CD4-positive, alpha-beta T cell treated with Interleukin-1 beta for 1 hour (primary cell): ENCODE measurements at places on chromosomes 11 and 22.

- DNase-seq: peak; percentile 44
These were observed 22.1 kb upstream of the IGLL5 start for GRCh38 chr22:22865311-22866072.

DNA sequence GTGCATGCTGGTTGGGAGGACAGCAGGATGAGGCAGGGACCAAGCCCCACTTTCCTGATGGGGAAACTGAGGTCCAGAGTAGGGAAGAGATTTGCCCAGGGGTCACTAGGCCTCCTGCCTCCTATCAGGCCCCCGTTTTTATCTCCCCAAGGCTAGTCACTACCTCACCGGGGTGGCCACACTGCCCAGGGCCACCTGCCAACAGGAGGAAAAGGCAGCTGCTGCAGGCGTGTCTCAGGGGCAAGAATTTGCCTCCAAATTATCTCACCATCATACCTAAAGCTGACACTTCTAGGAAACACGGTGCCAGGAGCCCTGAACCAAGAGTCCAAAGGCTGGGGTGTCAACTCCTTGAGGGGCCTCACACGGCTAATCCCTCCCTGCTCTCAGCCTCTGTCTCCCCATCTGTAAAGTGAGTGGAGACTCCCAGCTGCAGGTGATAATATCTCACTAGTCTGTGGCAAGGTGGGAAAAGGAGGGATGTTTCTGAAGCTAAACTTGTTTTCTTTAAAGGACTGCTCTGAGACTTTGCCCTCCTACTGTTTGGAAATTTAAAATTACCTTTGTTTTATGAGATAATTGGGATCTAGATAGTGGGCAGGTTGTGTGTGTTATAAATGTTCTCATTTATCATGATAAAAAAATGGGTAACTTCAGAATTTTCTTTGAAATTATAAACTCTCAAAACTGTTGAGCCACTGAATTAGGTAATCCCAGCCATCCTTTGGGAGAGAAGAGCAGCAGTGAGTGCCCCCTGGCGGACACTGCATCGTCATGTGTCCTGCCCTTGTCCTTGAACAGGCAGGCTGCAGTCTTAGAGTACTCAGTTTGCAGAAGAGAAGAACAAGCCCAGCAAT is 60.0 kb downstream of the MYO7A start:
- peak; percentile 61 for DNase-seq

DNA sequence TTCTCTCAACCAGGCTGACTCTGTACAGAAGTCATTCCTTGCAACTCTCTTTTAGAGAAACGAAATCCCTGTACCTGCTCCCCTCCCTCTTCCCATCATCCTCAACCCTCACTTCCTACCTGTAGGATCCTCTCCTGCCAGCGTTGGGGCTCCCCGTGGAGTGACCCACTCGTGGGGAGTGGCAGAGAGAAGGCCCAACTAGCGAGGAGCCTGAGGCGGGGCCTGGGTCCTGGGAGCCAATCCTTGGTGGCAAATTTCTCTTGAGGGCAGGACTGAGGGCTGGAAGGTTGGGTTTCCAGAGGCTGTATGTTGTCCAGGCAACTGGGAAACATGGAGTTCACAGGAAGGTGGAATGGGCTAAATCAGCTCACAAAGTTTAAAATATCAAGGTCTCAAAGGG is 10.4 kb downstream of the NHERF4 start:
- DNase-seq: no peak

DNA sequence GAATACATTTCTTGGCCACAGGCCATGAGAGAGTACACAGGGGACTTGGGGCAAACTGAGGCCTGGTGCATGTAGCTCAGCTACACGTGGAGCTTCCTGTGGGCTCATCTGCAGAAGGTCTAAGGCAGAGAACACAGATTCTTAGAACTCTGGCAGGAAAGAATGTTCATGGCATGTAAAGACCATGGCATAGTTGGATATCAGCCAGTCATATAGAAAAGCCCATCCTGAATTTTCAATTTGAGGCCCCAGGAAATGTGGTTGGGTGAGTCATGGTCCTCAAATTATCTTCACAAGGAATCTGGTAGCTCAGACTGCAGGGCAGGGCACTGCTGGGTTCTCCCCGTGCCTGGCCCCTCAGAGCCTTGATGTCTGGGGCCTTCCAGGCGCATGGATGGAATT is 13.7 kb upstream of the ST3GAL4 start:
- DNase-seq: no peak

DNA sequence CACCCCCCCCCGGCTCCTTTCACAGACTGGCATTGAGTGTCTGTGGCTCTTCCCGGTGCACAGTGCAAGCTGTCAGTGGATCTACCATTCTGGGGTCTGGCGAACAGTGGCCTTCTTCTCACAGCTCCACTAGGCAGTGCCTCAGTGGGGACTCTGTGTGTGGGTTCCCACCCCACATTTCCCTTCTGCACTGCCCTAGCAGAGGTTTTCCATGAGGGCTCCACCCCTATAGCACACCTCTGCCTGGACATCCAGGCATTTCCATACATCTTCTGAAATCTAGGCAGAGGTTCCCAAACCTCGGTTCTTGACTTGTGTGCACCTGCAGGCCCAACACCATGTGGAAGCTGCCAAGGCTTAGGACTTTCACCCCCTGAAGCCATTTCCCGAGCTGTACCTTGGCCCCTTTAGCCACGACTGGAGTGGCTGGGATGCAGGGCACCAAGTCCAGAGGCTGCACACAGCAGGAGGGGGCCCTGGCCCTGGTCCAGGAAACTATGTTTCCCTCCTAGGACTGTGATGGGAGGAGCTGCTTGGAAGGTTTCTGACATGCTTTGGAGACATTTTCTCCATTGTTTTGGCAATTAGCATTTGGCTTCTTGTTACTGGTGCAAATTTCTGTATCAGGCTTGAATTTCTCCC is 26.0 kb downstream of the BCL2L13 start:
- DNase-seq: no peak

DNA sequence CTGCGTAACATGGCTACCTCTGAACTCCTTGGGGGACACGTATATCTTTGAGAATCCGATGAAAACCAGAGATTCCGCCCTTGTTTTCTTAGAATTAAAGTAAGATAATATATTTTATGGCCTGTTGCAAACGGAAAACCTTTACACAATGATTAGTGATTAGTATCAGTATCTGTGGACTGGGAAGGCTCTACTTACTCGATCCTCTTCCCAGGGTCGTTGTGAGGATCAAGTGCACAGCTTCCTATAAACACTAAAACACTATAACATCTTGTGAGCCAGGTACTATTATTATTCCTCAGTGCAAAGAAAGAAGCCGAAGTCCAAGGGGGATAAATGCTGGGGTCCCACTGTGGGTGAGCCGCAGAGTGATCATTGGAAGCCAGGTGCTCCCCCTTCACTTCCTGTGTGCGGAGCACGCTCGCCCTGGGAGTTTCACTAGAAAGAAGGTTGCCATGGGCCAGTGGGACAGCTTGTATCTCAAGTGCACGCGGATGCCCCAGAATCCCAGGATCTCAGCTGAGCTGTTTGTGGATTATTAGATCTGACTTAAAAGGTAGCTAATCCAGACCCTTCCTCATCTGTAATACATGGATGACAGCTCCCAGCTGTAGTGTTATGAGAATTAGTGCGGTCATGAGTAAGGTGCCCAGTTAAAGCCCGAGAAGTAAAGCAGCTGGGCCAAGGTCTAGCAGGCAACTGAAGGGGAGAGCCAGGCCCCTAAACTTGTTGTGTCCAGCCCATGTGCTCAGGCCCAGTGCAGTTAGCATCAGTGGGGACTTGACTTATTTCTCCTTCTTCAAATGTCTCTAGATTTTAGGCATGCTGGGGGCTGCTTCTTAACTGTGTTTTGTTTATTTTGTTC is 839 bp downstream of the CBY1 start:
- DNase-seq: peak; percentile 11

DNA sequence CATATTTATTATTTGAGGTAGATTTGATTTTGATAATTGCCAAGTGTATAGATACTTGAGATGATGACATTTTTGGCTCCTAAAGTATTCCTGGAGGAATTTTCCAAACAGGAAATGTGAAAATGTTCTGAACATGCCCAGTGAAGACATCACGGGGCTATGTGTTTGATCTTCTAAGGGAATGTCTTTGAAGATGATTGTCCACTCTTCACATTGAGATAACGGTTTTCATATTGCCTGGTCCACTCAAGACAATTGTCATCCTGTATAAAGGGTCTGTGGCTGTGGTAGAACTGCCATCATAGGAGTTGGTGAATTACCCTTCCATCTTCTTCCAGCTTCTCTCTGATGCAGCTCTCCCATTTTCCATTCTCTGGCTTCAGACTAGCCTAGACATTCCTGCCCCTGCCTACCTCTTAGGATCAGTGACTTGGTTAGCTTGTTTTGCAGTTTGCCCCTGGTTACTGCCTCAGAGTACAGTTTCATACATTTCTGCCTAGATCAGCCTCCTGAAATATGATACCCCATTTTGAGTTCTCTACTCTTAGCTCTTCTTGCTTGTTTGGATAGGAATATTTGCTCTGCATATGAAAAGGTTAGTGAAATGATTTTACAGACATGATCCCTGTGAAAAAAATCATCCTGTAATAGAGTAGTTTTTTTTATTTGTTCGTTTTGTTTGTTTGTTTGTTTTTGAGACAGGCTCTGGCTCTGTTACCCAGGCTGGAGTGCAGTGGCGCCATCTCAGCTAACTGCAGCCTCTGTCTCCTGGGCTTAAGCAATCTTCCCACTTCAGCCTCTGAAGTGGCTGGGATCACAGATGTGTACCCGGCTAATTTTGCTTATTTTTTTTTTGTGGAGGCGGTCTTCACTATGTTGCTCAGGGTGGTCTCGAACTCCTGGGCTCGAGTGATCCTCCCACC is 111.4 kb upstream of the SORL1-AS1 start:
- DNase-seq: no peak

DNA sequence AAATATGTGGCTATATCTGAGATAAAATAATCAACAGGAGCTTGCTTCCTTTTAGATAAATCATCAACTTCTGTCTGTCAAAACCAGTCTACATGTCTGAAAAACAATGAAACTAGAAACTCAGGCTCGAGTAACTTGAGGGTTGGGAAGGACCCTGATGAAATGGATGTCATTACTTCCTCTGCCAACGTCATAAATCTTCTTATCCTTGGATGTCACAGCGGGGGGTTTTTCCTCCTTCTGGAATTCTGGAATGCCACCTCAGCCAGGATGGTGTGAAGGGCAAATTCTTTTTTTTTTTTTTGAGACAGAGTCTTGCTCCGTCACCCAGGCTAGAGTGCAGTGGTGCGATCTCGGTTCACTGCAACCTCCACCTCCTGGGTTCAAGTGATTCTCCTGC is 13.4 kb downstream of the LGR4 start:
- no peak for DNase-seq

DNA sequence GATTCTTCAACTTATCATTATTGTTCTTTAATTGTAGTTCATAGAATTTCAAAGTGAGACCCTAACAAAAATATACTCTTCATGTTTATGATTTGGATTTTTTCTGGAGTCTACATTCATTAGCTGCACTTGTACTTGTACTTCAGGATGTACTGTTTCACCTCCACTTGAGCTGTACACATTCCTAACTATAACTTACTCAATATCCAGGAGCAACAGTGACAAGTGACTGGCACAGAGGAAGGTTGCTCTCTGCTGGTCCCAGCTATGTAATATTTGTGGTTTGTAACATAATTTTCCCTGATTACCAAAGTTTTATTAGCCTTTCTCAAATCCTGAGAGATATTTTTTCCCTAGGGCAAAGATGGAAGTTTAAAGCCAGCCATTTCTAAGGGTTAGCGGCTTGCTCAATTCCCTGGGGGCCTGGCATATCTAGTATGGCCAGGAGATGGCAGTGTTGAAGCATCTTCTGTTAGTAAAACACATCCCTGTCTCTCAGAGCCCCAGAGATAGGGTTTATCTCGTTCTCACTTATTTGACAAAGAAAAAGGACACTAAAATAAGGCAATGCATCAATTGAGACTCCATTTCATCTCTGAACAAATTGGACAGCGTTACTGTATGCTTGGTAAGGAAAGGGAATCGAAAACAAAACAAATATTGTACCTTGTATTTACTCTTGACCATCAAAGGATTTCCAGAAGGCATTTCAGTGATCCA is 14.2 kb downstream of the OR52A5 start:
- peak; percentile 27 for DNase-seq

DNA sequence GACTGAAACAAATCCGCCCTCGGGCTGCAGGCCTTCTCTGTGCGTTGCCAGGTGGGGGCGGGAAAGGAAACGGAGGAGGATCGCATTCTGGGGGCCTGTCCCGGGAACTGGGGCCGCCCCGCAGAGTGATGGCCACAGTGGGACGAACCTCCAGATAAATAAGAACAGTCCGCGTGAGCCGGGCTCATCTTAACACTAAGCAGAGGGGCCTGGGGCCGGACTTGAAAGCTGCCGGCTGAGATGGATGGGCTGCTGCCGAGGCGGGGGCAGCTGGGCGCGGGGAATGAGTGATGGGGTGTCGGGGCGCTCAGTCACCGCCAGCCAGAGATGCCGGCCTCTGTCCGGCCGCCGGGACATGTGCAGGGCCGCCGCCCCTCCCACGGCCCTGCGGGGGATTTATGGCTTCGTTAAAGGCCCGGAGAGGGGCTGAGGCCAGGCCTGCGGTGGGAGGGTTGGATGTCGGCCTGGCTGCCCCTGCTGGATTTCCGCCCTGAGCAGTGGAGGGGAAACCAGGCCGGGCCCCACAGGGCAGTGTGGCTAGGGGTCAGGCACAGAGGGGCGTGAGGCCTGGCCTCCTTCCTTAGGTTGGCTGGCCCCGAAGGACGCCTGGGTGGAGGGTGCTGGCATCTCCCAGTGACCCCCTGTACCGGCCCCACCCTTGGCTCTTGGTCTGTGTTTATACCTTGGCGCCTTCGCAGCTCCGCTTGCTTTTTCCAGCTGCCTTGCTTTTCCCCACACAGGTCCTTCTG is 45.3 kb upstream of the CD82 start:
- DNase-seq: no peak

- DNase-seq: no peak
These were observed 60.4 kb upstream of the PAX6 start for GRCh38 chr11:31871310-31872075.

DNA sequence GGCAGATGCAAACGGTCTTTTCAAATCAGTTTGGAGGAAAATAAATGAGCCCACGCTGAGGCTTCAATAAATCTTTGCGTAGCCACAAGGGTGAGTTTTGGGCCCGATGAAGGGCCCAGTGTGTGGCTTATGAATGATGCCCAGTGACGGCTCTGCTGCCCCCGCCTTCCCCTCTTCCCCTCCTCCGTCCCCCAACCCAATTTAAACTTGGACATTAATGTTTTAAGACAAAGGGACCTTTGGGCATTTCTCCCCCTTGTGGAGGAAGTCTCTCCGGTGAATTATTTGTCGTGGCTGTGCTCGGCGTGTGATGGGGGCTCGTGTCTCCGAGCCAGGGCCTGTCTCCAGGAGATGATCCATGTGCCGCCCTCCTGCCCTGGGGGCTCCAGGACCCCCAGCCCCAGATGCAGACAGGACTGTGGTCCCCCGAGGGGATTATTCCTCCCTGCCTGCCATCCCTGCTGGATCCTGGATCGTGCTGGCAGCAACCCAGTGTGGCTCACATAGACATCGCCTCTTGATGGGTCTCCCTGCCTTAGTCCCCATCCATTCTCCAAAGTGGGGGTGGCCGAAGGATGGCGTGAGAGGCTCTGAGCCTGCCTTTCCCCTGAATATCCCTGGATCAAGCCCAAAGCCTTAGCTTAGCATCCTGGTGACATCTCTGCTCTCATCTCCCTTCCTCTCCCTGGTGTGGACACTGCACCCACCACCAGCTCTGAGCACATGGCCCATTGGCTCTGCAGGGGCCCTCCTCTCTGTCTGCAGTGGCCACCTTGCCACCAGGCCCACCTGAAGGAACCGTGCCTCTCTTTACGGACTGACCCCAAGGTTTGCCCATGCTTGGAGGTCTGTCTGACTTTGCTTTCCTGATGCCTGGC is 56.4 kb downstream of the SMIM38 start:
- no peak for DNase-seq
